ENCODE measurements at places on chromosomes 5 and 9. TPM values are rescaled to one million over a fixed set of nuclear protein-coding genes. Genes with fewer than 3 reads are reported as not detected.
A peak's percentile ranks its signal among the peaks of the same experiment; 100 is the strongest.

DNA sequence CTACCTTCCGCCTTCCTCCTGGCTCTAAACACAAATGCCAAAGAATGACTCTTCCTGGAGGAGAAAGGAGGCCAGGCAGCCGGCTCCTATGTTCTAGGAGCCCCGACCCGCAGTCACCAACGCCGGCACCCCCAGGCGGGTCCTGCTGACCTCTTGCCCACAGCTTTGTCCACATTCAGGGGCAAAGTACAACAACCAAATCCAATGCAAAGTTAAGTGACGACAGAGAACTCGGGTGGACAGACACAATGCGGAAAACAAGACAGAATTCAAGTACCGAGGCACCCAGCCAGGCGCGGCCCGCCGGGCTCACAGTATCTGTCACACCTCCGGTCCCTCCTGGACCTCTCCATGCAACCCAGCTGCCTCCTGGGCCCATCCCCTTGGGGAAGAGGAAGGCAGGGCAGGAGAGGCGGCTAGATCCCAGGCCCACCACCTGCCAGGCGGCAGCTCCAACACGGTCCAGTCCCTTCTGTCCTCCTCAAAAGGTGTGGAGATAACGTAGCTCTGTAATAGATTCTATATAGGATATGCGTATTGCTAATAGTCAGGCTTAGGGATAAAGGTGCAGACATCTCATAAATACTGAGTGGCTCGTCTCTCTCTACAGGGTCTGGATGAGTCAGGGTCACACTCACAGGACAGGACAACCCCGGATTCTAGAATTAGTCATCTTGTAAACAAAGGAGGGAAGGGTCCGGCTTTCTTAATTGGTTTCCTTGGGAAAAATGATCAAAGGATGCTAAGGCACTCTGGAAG lies 46.9 kb upstream of the UBAC1 start:
- no peak for DNase-seq

Gene NEUROG1
- not detected for total RNA-seq

Gene RNF208
- total RNA-seq: not detected

DNA sequence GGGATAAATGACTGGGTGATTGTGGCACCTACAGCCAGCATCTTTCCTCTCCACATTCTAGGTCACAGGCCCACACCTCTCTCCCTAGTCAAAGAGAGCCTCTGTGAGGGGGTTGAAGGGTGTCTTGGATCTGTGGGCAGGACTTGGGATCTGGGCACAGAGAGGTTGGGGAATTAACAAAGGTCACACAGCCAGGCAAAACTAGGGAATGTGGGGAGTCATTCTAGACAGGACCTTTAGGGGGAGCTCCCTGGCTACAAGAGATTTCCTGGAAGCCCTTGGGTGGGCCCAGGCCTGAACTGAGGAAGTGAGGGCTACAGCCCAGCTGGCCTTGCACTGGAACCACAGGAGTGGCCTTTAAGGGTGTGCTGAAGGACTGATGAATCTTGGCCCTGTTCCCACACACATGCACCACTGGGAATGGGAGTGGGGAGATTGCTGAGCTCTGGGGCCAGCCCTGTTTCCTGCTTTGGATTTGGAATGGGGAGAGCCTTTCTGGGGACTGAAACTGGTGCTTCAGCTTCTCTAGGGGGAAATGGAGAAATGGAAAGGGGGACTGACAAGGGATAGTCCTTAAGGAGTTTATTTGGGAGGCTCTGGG lies 12.4 kb upstream of the CXXC5 start:
- peak; percentile 66 for DNase-seq

GRCh38 chr5:3077684-3078083 lies 326.2 kb upstream of the IRX2 start:
- DNase-seq: no peak

Gene CTSV
- total RNA-seq: 22.1 TPM

Gene SLC1A3
- 6.6 TPM for total RNA-seq

Gene PHF2
- total RNA-seq: 12.9 TPM

- DNase-seq: no peak
Measured at GRCh38 chr9:130698514-130698913, 4.9 kb downstream of the EXOSC2 start.

GRCh38 chr5:135379046-135379654 lies 19.9 kb downstream of the MACROH2A1 start:
- no peak for DNase-seq

Gene C9
- 0.05 TPM for total RNA-seq

Gene SLU7
- 66.9 TPM for total RNA-seq

- DNase-seq: no peak
Measured at GRCh38 chr9:136628268-136628667, 34.4 kb upstream of the EGFL7 start.

- DNase-seq: no peak
Measured at GRCh38 chr9:91085517-91086291, 276.0 kb downstream of the AUH start.

DNA sequence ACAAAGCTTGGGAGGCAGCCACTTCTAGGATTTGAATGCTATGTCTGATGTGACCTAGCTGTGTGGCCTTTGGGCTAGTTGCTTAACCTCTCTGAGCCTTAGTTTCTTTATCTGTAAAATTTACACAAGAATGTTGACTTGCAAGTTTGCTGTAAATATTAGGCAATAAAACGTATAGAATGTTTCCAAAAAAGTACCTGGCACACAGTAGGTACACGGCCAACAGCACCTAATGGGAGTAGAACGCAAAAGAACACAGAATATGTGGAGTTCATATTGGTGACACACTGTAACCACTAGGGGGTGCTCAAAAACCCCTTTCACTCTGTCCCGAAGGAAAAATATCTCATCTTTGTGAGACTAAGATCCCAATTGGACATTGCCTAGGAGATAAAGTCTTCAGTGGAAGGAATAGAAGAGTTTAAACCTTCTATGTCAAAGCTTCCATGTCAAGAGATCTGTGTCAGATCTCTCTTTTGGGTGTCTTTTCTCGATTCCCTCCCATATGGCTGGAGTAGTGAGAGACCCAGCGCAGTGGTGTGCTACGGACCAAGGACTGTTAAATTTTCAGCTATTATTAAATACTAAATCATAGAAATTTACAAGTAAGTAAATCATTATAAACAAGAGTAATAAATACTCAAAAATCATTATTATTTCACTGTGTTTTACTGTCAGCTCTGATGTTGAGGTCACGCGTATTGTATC lies 145.4 kb upstream of the RAD23B start:
- DNase-seq: peak; percentile 69

Gene DNAI1
- total RNA-seq: 0.77 TPM

Gene PCDHGA1
- 0.67 TPM for total RNA-seq

GRCh38 chr5:74156728-74157383 lies 483.7 kb downstream of the ENC1 start:
- peak; percentile 4 for DNase-seq

DNA sequence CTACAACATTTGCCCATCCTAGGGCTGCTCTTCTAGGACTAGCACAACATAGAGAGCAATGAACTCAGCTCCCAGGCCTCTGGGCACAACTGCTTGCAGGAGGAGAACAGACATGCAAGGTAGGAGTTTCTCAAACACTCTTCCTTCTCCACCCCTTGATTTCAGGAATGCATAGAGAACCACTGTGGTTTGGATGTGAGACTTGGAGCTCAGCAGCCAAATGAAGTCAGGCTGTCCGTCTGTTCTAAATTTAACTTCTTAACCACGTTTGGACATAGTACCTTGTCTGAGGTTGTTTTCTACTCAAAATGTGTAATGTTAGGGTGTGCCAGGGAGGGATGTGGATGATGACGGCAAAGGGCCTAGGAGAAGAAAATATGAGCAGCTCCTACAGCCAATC lies 515.1 kb upstream of the TNC start:
- no peak for DNase-seq

DNA sequence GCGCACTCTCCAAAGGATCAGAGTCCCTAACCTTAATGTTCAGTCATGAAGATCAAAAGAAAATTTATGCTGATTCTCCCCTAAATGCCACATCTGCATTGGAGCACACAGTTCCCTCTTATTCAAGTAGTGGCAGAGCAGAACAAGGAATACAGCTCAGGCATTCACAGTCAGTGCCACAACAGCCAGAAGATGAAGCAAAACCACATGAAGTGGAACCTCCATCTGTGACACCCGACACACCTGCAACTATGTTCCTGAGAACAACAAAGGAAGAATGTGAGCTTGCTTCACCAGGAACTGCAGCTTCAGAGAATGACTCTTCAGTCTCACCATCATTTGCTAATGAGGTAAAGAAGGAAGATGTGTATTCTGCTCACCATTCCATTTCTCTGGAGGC lies 40.0 kb downstream of the CMYA5 start:
- DNase-seq: no peak

Gene PTPRD
- total RNA-seq: 1.9 TPM

DNA sequence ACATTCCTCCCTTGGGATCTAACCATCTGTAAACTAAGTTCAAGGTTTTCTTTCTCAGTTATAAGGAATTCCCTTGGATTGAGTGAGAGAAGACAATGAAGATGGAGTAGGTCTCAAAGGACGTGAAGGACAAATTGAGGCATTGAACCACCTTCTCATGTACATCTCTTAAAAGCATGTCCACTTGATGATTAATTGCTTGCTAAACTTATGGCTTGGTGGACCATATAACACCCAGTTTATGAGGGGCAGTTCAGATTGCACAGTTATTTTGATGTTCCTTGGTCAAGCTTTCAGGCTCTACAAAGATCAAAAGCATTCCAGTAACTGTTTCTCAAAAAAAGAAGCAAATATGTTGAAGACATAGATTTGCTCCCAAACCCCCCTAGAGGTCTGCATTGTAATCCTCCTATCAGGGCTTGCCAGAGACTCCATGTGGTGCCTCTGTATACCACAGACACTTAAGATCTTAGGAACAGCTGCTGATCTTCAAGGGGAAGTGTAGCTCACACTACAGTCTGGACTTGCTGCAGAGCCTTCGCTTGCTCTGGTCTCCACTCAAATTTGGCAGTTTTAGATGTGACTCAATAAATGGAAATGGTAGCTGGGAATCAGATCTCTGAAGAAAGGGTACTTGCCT lies 56.9 kb upstream of the ALDH1A1 start:
- DNase-seq: no peak

GRCh38 chr5:32280656-32281081 lies 32.1 kb downstream of the MTMR12 start:
- no peak for DNase-seq

- peak; percentile 56 for DNase-seq
Measured at GRCh38 chr5:138872841-138873465, 2.2 kb downstream of the LRRTM2 start.

Gene ADAMTS12
- not detected for total RNA-seq

DNA sequence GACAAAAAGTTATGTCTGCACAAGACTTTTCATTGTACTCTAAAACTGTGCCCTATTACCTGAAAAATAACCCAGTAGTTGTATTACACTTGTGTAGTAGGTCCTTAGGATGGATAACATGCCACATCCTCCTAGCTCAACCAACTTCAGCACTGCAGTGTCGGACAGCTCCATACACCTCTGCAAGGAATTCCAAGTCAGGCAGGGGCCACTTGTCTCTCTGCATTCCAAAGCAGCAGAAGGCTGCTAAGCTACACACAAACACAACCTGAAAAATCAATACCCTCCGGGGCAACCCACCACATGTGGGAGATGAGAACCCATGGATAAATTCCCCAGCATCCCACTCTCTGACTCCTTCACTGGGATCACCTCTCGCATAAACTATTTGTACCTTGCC lies 50.2 kb downstream of the MED10 start:
- DNase-seq: no peak

DNA sequence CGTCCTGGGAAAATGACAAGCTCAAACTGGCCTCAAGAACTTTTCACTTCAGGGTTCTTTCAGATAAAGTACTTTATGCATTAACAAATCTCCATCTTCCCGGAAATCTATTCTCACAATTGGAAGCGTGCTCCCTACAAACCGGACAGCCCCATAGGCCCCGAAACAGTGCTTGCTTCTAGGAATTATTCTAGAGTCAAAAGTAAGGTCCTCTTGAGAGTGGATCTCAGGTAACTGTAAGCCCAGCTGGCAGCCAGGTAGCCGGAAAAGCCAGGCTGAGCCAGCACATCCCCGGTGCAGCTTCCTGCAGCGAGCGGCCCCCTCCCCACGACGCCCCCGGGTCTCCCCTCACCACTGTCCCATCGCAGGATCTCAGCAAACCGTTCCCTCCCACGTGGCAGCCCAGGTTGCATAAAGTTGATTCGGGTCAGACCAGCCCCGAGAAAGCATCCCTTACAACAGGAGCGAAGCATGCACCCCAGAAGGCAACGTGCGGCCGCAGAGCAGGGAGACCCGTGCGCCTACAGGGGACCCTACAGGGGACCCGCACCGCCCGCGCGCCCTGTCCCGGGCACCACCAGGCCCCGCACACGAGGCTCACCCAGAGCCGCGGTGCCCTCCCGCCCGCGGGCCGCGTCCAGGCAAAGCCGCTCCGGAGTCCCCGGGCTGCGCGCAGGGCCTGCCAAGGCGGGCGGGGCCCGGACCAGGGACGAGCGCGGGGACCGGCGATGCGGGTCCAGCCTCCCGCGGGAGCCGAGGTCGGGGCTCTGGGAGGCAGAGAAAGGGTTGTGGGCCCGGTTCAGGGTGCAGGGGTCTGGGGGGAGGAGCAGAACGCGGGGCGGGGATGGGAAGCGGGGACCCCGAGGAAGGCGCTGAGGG lies 920 bp downstream of the LPCAT1 start:
- no peak for DNase-seq

- no peak for DNase-seq
Measured at GRCh38 chr9:116243708-116244107, 90.1 kb downstream of the PAPPA start.

Data from SK-MEL-5 (cell line).